GM23338 (cell line): ENCODE measurements at places on chromosomes 1 and 21. TPM values are rescaled to one million over a fixed set of nuclear protein-coding genes. Genes with fewer than 3 reads are reported as not detected.

Gene FCN3
- 0.66 TPM in 1 of 2 replicates, not detected in the other for polyA plus RNA-seq

Gene FALEC
- 1.7 and 2.6 TPM in 2 replicates for polyA plus RNA-seq

Gene RUNX3
- polyA plus RNA-seq = 0.23 and 0.26 TPM in 2 replicates

Gene HSD3B1
- polyA plus RNA-seq = not detected in 2 replicates

Gene RIMKLA
- polyA plus RNA-seq = 2.4 and 4.1 TPM in 2 replicates

Gene NID1
- polyA plus RNA-seq = 5.9 and 7.1 TPM in 2 replicates

Gene MPZ
- 2.2 and 4.0 TPM in 2 replicates for polyA plus RNA-seq

Gene PCAT6
- polyA plus RNA-seq = 28.1 and 28.7 TPM in 2 replicates

Gene MOB3C
- 0.78 and 1.1 TPM in 2 replicates for polyA plus RNA-seq

Gene FAM151A
- polyA plus RNA-seq = not detected in 2 replicates

Gene LY9
- not detected in 2 replicates for polyA plus RNA-seq

Gene AMY1C
- not detected in 2 replicates for polyA plus RNA-seq

Gene LCE1B
- polyA plus RNA-seq = not detected in 2 replicates

Gene NECTIN4
- polyA plus RNA-seq = 0.16 and 0.42 TPM in 2 replicates

Gene SLC1A7
- polyA plus RNA-seq = not detected in 2 replicates

Gene ASTN1
- polyA plus RNA-seq = 1.5 and 2.0 TPM in 2 replicates

Gene GPR3
- 5.8 and 5.9 TPM in 2 replicates for polyA plus RNA-seq

Gene ITGB2
- polyA plus RNA-seq = 0.40 and 0.44 TPM in 2 replicates

Gene LCE3C
- not detected in 2 replicates for polyA plus RNA-seq

Gene EPS8L3
- polyA plus RNA-seq = not detected in 2 replicates

Gene CHI3L2
- polyA plus RNA-seq = 0.68 TPM in 1 of 2 replicates, not detected in the other

Gene VASH2
- polyA plus RNA-seq = 129 and 136 TPM in 2 replicates

Gene RIMS3
- polyA plus RNA-seq = 6.9 and 8.7 TPM in 2 replicates

Gene CELSR2
- 11.1 and 11.2 TPM in 2 replicates for polyA plus RNA-seq

Gene OR2T33
- polyA plus RNA-seq = 0.32 TPM in 1 of 2 replicates, not detected in the other

Gene AADACL4
- polyA plus RNA-seq = not detected in 2 replicates

Gene ORC1
- polyA plus RNA-seq = 13.0 and 15.1 TPM in 2 replicates

Gene RCSD1
- 0.18 and 0.42 TPM in 2 replicates for polyA plus RNA-seq

Gene RYR2
- 1.7 and 8.9 TPM in 2 replicates for polyA plus RNA-seq

Gene SLC9C2
- not detected in 2 replicates for polyA plus RNA-seq

Gene ALX3
- polyA plus RNA-seq = 0.17 TPM in 1 of 2 replicates, not detected in the other

Gene WLS
- 0.73 and 0.87 TPM in 2 replicates for polyA plus RNA-seq

Gene FNDC10
- polyA plus RNA-seq = 7.7 and 8.6 TPM in 2 replicates

Gene MNDA
- polyA plus RNA-seq = not detected in 2 replicates

Gene HSPB7
- 0.13 and 0.97 TPM in 2 replicates for polyA plus RNA-seq

Gene RGS1
- polyA plus RNA-seq = not detected in 2 replicates

Gene TIAM1
- polyA plus RNA-seq = 18.4 and 18.5 TPM in 2 replicates

Gene ITLN2
- 7.2 and 8.0 TPM in 2 replicates for polyA plus RNA-seq

Gene NEXN
- 11.8 and 12.2 TPM in 2 replicates for polyA plus RNA-seq

Gene SERPINC1
- polyA plus RNA-seq = not detected in 2 replicates

Gene PRR9
- not detected in 2 replicates for polyA plus RNA-seq

Gene LCE1A
- not detected in 2 replicates for polyA plus RNA-seq

Gene USP21
- polyA plus RNA-seq = 17.9 and 20.0 TPM in 2 replicates

Gene CYP4A11
- not detected in 2 replicates for polyA plus RNA-seq

Gene KRTAP19-3
- not detected in 2 replicates for polyA plus RNA-seq

Gene DNAI4
- 1.3 and 3.8 TPM in 2 replicates for polyA plus RNA-seq

Gene SIK1
- 0.14 and 0.31 TPM in 2 replicates for polyA plus RNA-seq

Gene CPTP
- 8.1 and 8.2 TPM in 2 replicates for polyA plus RNA-seq

Gene HAO2
- polyA plus RNA-seq = not detected in 2 replicates

Gene TCEA3
- 0.19 TPM in 1 of 2 replicates, not detected in the other for polyA plus RNA-seq

Gene UBL4B
- polyA plus RNA-seq = not detected in 2 replicates

Gene MAP3K6
- 7.4 and 8.2 TPM in 2 replicates for polyA plus RNA-seq
